T-helper 2 cell (primary cell): ENCODE measurements at places on chromosomes 4 and X.

DNA sequence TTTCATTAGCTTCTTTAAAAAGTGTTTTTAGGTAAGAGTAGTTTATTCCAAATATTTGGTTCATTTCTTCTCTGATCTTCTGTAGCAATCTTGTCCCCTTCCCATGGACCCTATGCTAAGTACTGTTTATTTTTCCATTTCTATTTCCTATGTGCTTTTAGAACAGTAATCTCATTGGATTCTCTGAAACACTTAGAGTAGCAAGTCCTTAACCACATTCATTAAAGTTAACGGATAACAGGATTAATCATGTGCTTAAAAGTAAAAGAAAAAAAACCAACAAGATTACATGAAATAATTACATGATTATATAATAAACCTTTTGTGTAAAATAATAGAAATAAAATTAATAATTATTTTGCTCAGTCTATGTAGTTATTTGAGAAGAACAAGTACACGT lies 929.7 kb downstream of the C4orf33 start:
- no peak for DNase-seq

- no peak for DNase-seq
Measured at GRCh38 chr4:175405961-175406360, 406.1 kb downstream of the GPM6A start.

GRCh38 chrX:136189222-136189621 lies 41.9 kb downstream of the FHL1 start:
- no peak for DNase-seq

DNA sequence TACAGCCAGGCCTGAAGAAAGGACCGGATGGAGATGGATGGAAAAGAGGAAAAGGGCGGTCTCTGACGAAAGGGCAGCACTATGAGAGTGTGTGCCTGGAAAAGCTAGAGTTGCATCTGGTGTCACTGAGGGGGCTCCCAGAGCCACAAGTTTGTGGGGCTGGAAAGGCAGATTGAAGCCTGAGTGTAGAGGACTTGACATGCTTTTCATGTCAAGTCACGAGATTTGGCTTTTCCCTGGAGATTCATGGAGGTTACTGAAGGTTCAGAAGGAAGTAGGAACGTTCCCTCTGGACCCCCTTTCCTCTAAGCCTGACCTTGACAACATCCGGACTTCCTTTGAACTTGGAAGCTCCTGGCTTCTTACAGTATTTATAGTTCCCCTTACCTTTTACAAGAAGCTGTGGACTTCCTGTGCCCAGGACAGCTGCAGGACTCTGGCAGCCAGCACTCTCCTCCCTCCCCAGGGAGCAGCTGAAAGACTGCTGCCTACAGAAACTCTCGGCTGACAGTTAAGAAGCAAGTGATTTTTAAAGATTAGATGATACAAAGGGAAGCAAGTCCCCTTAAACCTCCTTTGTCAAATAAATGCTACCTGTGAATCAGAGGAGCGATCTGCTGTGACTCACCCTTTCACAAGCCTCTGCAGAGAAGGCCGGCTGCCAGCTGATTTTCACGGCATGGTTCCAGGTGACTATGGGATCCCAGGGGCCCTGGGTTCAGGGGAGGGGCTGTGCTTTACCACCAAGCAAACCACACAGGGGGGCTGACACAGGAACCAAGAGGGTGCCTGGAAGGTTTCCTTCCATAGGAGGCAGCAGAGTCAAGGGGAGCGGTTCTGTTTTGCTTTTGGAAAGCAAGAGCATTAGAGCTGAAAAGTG lies 72.9 kb upstream of the STIM2 start:
- no peak for DNase-seq

GRCh38 chr4:1763550-1764080 lies 29.5 kb upstream of the FGFR3 start:
- no peak for DNase-seq

DNA sequence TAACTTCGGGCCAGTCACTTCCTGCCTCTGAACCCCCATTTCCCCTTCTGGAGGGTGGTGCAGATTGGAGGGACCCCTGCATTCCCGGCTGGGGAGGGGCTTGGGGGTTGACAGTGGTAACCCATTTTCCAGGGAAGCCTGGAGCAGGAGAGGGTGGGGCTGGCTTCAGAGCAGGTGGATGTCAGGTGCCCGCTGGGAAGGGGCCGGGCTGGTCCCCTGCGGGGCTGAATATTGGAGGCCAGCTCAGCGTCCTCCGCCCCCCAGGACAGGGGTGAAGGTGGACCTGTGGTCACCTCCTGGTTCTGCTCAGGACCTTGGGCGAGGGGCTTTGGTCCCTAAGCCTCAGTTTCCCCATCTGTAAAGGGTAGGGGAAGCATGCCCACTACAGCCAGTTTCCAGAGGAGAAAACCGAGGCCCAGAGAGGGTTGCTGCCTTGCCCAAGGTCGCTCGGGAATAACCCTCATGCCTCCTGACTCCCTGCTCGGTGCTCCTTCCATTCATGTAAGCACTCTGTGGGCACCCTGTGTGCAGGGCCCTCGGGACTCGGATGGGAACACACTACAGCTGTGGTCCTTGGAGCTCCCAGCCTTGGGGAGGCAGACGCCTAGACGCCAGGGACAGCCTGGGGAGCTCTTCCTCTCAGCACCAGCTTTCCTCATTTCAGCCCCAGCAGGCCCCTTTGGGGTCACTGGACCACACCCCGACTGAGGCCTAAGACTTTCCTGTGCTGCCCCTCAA lies 683 bp downstream of the MAN2B2 start:
- DNase-seq = no peak

DNA sequence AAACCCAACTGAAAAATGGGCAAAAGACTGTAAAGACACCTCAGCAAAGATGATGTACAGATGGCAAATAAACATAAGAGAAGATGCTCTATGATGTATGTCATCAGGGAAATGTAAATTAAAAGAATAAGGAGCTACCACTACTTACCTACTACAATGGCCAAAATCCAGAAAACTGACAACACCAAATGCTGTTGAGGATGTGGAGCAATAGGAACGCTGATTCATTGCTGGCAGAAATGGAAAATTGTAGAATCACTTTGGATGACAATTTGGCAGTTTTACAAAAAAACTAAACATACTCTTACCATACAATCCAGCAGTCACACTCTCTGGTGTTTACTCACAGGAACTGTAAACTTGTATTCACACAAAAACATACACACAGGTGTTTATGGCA lies 222.3 kb upstream of the LDB2 start:
- DNase-seq = no peak

GRCh38 chrX:11992271-11992670 lies 146.0 kb upstream of the FRMPD4 start:
- no peak for DNase-seq

DNA sequence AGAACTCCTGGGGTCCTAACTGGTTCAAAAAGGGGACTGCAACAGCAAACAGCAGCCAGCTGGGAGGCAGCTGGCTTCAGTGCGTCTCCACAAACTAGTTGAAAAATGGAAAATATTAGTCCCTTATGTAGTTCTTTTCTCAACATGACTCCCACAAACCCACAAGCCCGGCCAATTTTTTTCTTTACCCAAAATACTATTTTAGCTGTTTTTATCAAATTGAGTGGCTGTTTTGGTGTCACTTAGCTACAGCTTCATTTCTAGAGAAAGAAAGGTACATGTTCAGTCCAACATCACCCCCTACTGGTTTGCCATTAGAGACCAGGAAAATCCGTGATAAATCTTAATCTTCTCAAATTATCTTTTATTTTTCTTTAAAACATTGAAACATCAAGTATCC lies 97.2 kb downstream of the GUCY2F start:
- no peak for DNase-seq

GRCh38 chr4:11529625-11530201 lies 101.0 kb upstream of the HS3ST1 start:
- no peak for DNase-seq

GRCh38 chr4:142222127-142222526 lies 585.7 kb downstream of the IL15 start:
- DNase-seq = no peak

GRCh38 chrX:150544222-150544787 lies 24.1 kb upstream of the MTM1 start:
- DNase-seq = peak; percentile 20

GRCh38 chr4:78661921-78662521 lies 110.5 kb downstream of the ANXA3 start:
- DNase-seq = no peak

GRCh38 chrX:53356186-53356585 lies 66.3 kb downstream of the SMC1A start:
- no peak for DNase-seq

GRCh38 chrX:1596676-1597344 lies 5.4 kb downstream of the AKAP17A start:
- no peak for DNase-seq

DNA sequence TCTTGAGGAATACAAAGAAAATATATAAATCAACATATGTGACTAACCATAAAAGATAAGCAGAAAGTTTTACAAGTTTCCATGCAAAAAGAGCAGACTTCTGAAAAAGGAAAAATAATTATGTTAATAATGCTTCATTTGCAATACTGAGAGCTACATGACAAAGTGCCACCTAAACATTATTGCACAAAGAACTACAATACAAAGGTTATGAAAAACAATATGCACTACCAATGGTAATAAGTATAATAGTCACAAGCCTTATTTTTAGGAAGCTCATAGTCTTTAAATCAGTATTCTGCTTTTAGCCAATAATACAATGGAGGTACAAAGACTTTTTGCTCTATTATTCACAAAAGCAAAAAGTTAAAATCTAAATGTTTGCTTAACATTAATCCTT lies 411.2 kb downstream of the TLL1 start:
- no peak for DNase-seq

- DNase-seq = no peak
Measured at GRCh38 chr4:181119186-181119585, 1124.0 kb upstream of the TENM3 start.

- DNase-seq = no peak
Measured at GRCh38 chr4:107780665-107781064, 44.1 kb upstream of the SGMS2 start.

GRCh38 chr4:123327346-123327745 lies 69.2 kb upstream of the SPRY1 start:
- DNase-seq = no peak

DNA sequence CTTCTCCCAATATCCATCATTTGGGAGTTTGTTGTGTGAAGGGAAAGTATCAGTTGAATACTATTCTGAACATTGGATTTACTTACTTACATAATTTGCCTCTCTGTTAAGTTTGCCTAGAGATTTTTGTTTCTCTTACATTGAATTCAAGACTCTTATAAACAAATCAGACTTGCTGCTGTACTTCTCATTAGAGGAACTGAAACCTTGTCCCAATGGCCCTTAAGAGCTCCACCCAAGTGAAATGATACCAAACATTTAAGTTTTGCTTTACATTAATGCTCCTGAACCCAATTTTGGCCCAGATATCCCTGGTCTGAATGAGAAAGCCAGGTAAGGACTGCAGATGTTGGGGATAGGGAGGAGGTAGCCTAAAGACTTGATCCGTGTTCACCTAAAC lies 32.0 kb downstream of the HAND2 start:
- DNase-seq = no peak

- no peak for DNase-seq
Measured at GRCh38 chr4:137524725-137525369, 7.4 kb downstream of the PCDH18 start.

- no peak for DNase-seq
Measured at GRCh38 chrX:153583433-153583832, 15.5 kb downstream of the CCNQ start.

DNA sequence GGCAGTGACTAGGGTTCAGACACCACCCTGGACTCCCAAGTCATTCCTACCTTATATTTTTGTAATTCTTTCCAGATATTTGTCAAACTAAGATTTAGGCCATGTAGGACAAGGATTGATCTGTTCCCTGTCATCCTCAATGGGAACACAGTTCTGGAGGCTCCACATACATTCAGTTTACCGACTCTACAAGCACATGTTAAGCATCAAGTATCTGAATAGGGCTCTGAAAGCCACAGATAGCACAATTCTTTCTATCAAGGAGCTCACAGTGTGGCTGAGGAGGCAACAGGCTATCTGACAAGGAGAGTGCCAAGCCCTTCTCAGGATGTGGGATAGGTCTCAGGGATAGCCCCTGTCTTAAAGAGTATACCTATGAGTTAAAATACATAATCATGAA lies 37.0 kb upstream of the CXCL8 start:
- no peak for DNase-seq

DNA sequence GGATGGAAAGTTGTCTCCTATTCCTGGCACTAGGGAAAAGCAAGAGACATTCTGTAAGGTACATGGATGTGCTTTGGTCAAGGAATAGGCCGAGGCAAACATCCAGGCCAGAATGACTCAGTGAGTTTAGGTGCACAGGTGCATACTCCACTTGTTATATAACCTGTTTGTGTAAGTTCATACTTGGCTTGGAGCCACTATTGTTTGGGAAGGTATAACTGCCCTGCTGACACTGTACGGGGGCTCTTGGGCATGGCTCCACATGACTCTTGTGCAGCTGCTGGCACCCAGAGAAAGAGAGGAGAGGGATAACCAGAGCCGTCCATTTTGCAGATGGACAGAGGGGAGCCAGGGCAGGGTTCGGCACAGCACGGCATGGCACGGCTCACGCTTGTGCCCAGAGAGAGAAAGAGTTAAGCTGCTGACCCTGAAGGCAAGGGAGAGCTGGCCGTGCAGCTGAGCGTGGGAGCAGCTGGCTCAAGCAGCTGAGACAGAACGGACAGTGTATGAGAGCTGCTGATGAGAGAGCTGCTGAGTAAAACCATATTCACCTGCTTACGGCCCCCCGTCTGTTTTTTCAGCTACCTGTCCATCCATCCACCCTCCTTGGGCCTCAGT lies 98.0 kb downstream of the SLC2A9 start:
- no peak for DNase-seq

DNA sequence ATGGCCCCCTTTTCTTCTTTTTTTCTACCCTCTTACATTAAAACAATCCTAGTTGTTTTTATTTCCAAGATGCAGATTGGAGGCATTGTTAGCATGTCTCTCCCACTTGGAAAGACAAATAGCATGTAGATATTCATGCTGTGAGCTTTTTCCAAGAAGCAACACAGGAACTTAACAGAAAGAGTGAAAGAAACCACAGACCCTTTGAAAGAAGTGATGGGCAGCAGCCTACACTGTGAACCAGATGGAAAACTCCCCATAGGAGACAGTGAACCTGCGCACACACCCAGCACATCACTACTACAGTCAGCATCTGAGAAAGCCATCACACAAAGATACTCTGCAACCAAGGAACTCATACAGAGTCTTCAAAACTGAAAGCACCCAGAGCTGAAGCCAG lies 17.8 kb downstream of the CT47C1 start:
- no peak for DNase-seq

GRCh38 chr4:22099896-22100295 lies 151.3 kb upstream of the KCNIP4 start:
- no peak for DNase-seq
